ENCODE measurements at places on chromosomes 4 and X.

- peak; percentile 37 for DNase-seq
Measured at GRCh38 chr4:105060628-105061027, 86.0 kb upstream of the TET2 start.

DNA sequence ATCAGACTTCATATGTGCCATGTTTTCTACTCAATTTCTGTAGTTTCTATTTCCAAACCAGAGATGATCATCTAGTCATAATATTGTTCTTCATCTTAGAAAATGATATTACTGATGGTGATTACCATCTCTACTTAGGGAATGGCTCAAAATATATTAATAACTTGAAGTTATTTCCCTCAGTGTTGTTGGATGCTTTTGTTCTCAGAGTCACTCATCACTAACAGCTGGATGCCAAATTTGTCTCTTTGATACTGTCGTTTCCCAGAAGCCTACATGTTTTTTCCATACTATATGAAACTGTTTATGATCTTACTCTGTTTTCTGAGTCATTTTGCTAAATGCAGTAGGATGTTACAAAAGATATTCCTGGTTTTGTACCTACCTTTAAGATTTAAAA lies 8.9 kb downstream of the PGAM4 start:
- no peak for DNase-seq

DNA sequence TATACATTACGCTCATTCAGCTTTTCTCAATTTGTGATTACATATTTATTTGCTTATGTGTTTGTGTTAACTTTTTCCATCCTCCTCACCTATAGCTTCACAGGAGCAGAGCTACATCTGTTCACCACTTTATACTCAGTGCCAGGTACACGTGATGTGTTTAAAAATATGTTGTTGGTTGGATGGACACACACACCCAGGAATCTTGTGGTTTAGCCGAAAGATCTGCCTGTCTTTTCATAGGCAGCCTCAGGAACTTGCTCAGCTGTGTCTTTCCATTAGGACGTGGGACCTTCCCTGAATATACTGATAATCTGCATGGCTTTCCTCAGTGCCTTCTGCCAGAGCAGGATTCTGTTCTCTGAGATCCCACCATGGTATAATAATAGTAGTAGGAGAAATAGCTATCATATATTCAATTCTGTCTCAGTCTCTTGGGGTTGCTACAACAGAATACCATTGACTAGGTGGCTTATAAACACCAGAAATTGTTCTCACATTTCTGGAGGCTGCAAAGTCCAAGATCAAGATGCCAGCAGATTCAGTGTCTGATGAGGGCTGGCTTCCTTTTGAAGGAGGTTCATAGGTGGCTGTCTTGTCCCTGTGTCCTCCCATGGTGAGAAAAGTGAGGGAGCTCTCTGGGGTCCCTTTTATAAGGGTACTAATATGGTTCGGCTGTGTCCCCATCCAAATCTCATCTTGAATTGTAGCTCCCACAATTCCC lies 50.0 kb upstream of the SOD3 start:
- no peak for DNase-seq

DNA sequence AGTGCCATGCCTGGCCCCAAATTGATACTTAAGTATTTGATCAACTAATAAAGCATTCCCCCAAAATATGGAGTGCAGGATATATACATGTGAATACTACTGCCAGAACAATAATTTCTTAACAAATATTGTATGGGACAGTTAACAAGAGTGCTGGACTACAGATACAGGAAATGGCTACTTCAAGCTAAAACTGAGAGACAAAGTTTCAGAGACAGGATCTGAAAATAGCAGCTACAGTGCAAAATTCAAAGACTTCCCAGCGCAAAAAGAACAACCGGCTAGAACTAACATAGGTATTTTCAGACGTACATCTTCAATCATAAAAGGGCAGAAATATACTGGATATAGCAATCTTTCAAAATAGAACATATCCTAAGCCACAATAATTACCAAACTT lies 6.3 kb downstream of the ATRX start:
- no peak for DNase-seq

DNA sequence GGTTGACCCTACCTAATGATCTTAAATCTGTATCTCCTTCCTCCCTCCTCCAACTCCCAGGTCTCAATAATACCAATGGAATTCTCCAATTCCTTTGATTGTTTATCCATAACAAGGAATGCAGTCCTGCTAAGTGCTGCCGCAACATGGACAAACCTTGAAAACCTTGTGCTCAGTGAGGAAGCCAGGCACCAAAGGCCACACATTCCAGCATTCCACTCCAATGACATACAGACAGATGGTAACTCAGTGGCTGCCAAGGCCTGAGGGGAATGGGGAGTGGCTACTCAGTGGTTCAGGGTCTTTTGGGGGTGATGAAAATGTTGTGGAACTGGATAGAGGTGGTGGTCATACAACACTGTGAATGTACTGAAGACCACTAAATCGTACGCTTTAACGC lies 10.4 kb downstream of the HAUS7 start:
- no peak for DNase-seq

GRCh38 chr4:118927974-118928373 lies 39.3 kb downstream of the SYNPO2 start:
- no peak for DNase-seq

- DNase-seq: no peak
Measured at GRCh38 chr4:67884701-67885100, 899 bp upstream of the TMPRSS11D start.

GRCh38 chrX:16445166-16445752 lies 204.7 kb upstream of the S100G start:
- peak; percentile 22 for DNase-seq

DNA sequence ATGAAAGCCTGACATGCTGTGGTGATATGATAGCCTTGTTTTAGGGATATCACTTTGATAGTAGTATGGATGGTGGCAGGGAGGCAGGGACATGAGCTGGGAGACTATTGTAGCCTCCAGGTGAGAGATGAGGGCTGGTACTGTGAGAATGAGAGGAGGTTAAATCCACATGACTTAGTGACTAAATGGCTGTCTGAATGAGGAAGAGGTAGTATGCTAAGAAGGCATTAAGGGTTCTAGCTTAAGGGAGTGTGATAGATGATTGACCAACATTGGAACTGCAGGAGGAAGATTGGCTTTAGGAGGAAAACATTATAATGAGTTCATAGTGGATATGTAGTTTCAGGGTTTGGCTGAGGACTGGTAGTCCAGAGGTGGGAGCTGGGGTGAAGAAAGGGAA lies 195.0 kb upstream of the ANK2 start:
- DNase-seq: no peak

DNA sequence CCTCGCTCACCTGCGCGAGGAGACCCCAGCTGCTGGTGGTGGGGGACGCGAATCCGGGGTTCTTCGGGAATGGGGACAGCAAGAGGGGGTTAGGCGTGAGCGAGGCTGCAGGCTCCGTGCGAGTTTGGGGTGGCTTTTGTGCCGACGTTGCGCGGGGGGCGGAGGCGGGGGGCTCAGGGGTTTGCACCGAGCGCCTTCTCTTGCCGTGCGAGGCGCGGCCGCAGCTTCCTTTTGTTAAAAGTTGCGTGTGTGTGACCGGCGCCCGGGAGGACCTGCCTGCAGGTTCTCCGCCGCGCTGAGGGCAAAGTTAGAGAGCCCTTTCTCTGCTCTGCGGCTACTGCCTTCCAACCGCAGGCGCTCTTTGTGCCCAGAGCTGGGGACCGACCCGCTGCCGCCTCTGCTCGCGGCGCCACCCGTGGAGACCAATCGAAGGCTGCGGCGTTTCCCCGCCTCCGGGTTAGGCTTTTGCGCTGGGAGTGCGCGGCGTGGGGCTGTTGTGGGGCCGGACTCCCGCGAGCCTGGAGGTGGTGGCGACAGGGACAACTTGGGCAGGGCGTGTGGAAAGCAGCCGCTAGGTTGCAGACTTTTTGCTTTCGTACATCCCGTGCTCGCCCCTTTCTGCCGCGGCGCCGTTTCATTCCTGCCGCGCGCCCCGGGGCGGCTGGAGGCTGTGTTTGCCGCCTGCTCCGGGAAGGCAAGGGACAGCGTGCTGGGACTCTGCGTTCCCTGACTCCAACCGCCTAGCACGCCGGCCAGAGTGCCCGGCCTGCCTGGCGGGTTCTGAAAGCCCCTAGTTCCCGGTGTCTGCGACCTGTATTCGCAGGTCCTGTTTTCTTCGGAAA lies 716 bp downstream of the KIT start:
- peak; percentile 30 for DNase-seq

- no peak for DNase-seq
Measured at GRCh38 chrX:1500701-1501624, 36.0 kb downstream of the P2RY8 start.

DNA sequence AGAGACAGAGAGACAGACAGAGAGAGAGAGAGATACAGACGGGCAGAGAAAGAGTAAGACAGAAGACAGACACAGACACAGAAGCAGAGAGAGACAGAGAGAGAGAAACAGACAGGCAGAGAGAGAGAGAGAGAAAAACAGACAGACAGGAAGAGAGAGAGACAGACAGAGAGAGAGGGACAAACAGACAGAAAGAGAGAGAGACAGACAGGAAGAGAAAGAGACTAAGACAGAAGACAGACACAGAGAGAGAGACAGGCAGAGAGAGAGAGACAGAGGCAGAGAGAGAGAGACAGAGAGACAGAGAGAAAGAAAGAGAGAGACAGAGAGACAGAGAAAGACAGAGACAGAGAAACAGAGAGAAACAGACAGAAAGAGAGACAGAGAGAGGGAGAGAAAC lies 27.2 kb upstream of the NAA11 start:
- DNase-seq: no peak

- no peak for DNase-seq
Measured at GRCh38 chr4:15005474-15006115, 3.3 kb downstream of the CPEB2 start.

GRCh38 chrX:39170464-39170863 lies 369.2 kb downstream of the MID1IP1 start:
- no peak for DNase-seq

- peak; percentile 79 for DNase-seq
Measured at GRCh38 chr4:61511716-61512488, 311.8 kb downstream of the ADGRL3 start.

- peak; percentile 76 for DNase-seq
Measured at GRCh38 chrX:43958529-43958928, 14.7 kb downstream of the NDP start.

GRCh38 chrX:19721726-19722370 lies 165.6 kb downstream of the SH3KBP1 start:
- no peak for DNase-seq

GRCh38 chr4:5863461-5864113 lies 29.3 kb downstream of the CRMP1 start:
- DNase-seq: peak; percentile 99

- DNase-seq: no peak
Measured at GRCh38 chrX:131735127-131735526, 191.3 kb downstream of the OR13H1 start.

DNA sequence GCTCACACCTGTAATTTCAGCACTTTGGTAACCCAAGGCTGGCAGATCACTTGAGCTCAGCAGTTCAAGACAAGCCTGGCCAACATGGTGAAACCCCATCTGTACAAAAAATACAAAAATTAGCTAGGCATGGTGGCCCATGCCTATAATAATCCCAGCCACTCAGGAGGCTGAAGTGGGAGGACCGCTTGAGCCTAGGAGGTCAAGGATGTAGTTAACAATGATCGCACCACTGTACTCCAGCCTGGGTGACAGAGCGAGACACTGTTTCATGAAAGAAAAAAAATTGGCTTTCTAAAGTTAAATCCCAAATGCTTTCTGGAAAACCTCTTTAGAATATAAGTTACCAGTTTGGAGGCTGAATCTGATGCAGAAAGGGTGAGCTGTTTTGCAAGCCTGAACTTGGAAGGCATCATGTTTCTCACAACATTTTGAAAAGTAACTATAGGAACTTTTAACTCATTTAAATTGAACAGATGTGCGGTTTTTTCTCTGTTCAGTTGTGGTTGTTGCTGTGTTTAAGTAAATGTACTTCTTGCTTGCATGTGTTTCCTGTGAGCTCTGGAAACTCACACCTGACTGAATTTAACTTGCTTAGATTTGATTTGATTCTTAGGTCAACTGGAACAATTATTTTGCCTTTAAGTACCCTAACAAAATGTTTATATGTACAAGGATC lies 39.8 kb upstream of the TMEM131L start:
- DNase-seq: no peak

DNA sequence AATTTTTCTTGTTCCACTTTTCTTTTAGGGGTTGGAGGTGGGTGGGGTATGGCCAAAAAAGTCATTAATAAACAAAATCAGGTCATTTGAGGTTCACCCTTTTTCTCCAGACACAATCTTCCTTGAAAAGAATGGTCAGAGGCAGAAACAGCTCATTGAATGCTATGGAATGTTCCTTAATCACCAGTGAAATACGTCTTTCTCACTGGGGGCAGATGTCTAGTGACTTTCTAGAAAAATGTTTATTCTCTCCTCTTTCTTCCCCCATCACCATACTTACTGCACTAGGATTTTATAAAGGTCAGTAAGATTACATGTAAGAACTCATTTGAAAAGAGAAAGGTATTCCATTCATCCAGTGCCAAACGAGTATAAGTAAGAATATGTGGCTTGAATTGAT lies 44.5 kb downstream of the MGST2 start:
- DNase-seq: no peak

DNA sequence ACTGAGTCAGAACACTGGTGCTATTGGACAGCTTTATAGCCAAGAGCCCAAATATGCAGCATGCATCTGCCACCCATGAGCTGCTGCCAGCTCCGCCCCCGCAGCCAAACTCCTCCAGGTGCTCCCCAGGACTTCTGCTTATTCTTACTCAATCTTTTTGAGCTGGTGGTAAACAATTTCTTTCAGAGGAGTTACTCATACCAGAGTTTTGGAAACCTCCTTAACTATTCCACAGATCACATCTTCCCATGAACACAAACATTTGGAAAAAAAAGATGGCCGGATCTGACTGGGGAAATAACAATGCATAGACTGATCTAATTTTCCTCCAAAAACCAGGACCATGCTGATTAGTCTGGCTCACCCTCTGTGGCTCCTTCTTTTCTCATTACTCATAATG lies 399.9 kb downstream of the GPM6A start:
- no peak for DNase-seq

- DNase-seq: no peak
Measured at GRCh38 chrX:12988797-12989196, 13.9 kb downstream of the TMSB4X start.

GRCh38 chr4:59644765-59645164 lies 1555.4 kb upstream of the ADGRL3 start:
- no peak for DNase-seq

GRCh38 chrX:1207496-1208025 lies 4.9 kb downstream of the CRLF2 start:
- no peak for DNase-seq

DNA sequence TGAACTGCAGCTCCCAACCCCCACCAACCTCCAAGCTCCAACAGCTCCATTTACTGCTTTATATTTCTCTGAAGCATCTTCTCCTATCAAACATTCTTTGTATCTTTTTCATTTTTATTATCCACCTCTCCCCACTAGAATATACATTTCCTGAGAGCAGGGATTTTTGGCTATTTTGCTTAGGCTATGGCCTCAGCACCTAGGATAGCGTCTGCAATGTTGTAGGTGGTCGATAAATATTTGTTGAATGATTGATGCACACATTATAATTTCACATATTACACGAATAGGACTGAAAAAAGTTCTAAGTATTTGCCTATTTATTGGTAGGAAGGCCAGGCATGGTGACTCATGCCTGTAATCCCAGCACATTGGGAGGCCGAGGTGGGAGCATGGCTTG lies 658.7 kb upstream of the DIPK2B start:
- DNase-seq: no peak

Data from kidney capillary endothelial cell (primary cell).